ENCODE measurements at places on chromosomes 16 and 17. TPM values are rescaled to one million over a fixed set of nuclear protein-coding genes. Genes with fewer than 3 reads are reported as not detected.

Gene MSLN
- total RNA-seq = 19.4 TPM

Gene SLC35G6
- total RNA-seq = not detected

Gene NAA60
- total RNA-seq = 51.6 TPM

Gene WWP2
- total RNA-seq = 128 TPM

Gene OR2C1
- not detected for total RNA-seq

Gene PCGF2
- 62.2 TPM for total RNA-seq

Gene KRT24
- total RNA-seq = 0.31 TPM

Gene TCAP
- total RNA-seq = 1.5 TPM

Gene PRAC1
- total RNA-seq = not detected

Gene HSPB9
- not detected for total RNA-seq

DNA sequence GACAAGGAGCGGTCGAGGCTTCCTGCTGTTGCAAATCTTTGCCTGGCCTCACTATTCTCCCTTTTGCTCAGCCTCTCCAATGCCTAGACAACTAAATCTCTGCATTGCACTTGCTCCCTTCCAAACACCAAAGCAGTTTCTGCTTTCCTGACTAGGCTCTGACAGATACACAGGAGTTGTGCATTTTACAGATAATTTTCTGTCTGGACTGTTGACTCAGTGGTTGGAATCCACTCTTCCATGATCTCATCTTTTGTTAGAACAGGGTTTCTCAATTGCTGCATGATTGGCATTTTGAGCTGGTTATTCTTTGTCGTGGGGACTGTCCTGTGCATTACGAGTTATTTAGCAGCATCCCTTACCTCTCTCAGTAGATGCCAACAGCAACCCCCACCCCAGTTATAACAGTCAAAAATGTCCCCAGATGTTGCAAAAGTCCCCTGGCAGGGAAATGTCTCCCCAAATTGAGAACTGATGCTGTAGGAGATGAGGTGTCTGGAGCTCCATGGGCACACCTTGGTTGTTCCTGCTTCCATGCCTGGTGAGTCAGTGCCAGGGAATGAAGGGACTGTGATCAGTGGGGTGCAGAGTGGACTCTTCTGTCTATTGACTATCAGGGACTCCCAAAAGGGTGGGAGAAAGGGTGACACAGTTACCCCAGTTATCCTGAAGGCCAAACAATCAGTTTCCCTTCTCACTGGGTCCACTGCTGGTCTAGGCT, 557.4 kb upstream of the PSMD7 start:
- no peak for DNase-seq
- no peak overlapping the region for H3K27ac ChIP-seq
- H3K36me3 ChIP-seq = no peaks in the 10 kb centered on the region
- no peaks in the 10 kb centered on the region for H3K4me1 ChIP-seq
- H3K27me3 ChIP-seq = no peaks in the 10 kb centered on the region

GRCh38 chr17:65259281-65259680, 122.1 kb downstream of the RGS9 start:
- no peak overlapping the region for H3K27ac ChIP-seq
- H3K4me3 ChIP-seq = no peak overlapping the region

DNA sequence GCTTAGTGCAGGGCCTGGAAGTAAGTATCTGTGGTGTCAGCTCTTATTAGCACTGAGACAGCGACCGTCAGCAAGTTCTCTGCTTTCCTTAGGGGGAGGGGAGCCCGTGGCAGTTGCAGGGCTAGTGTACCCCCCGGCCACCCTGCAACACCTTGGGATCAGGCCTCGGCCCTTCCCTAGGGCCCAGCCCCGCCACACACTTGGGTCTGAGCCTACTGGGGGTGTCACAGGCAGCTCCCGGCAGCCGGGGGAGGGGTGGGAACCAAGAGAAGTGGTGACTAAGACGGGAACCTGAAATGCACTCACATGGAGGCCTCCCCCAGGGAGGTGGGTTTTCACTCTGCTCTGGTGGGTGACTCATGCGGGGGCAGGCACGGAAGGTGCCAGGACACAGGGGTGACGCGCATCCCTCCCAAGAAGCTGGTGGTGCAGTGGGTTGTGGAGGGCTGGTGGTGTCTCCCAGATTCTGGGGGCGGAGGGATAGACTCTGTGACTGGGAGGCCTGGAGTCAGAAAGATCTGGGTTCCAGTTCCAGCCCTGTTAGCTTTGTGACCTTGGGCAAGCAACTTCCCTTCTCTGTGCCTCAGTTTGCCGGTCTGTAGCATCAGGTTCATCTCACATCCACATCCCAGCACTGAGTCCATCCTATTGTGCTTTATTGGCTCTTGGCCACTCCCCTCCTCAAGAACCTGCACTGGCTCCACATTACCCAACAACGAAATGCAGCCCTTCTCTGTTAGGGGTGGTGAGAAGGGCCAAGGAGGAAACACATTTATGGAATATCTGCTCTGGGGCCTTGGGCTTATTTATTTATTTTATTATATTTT, 44.5 kb downstream of the LAT start:
- H3K4me1 ChIP-seq = no peaks in the 10 kb centered on the region
- H3K27me3 ChIP-seq = no peaks in the 10 kb centered on the region
- H3K36me3 ChIP-seq = no peaks in the 10 kb centered on the region
- DNase-seq = peak; percentile 54

DNA sequence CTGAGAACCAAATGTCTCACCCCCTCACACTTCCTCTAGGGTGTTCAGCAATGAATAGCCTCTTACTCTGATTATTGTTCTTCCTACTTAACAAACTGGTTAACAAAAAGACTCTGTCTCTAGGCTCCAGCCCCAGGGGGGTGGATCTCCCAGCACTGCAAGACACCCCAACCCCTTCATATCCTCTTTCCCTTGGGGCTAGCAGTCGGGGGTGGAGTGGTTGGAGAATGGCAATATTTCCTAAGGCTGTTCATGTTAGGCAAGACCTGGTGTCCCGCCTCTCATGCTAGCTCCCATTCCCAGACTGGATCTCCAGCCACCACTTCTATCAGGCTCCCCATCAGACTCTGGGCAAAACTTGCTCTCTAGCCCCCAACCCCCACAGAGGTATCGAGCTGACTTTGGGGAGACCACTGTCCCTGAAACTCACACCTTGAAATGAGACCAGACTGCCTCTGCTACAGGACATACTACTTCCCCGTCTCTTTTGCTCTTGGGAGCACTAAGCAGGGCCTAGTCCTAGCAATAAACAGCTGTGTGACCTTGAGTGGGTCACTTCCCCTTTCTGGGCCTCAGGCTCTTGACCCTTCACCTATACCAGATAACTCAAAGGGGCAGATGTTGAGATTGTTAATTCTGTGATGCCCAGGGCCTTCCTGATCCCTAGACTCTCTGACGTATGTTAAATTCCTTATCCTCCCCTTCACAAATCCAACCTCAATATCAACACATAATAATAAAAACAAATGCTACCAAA, 2.4 kb downstream of the SLC25A35 start:
- H3K4me1 ChIP-seq = peaks cover 10% of the 10 kb centered on the region
- H3K36me3 ChIP-seq = no peaks in the 10 kb centered on the region
- H3K27ac ChIP-seq = no peak overlapping the region

- DNase-seq = no peak
- H3K36me3 ChIP-seq = no peaks in the 10 kb centered on the region
- peaks cover 10% of the 10 kb centered on the region for H3K4me1 ChIP-seq
- H3K4me3 ChIP-seq = no peak overlapping the region
- no peaks in the 10 kb centered on the region for H3K27me3 ChIP-seq
- H3K27ac ChIP-seq = no peak overlapping the region
Measured at GRCh38 chr17:61202564-61202963, 197.1 kb upstream of the TBX2 start.

DNA sequence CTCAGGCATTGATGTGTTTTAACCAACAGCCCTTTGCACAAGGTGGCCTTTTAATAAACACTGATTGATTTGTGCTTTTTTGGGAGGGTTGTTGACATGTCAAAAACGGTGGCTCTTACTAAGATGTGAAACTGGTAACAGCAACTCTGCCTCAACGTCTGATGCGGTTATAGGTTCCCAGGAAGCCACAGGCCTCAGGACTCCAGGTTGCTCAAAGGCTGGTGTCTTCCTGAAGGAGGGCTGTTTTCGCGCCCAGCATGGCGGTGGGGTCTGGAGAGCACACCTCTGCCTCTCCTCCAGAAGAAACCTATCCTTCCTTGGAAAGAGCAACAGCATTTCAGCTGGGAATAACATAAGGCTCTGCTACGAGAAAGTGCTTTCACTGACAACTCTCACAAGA, 187.5 kb downstream of the IRF8 start:
- DNase-seq = no peak
- H3K27me3 ChIP-seq = no peaks in the 10 kb centered on the region
- no peak overlapping the region for H3K27ac ChIP-seq
- H3K4me1 ChIP-seq = no peaks in the 10 kb centered on the region

GRCh38 chr17:48502901-48503300, 27.9 kb downstream of the HOXB1 start:
- H3K4me3 ChIP-seq = no peak overlapping the region
- no peak for DNase-seq
- no peaks in the 10 kb centered on the region for H3K27me3 ChIP-seq
- H3K27ac ChIP-seq = no peak overlapping the region
- no peaks in the 10 kb centered on the region for H3K36me3 ChIP-seq

- H3K27ac ChIP-seq = no peak overlapping the region
- no peaks in the 10 kb centered on the region for H3K4me1 ChIP-seq
- no peaks in the 10 kb centered on the region for H3K27me3 ChIP-seq
- no peak for DNase-seq
- no peaks in the 10 kb centered on the region for H3K36me3 ChIP-seq
- no peak overlapping the region for H3K4me3 ChIP-seq
Measured at GRCh38 chr16:57360321-57360935, 1.8 kb downstream of the CCL22 start.

GRCh38 chr17:34166352-34166751, 88.7 kb upstream of the CCL2 start:
- H3K27me3 ChIP-seq = no peaks in the 10 kb centered on the region
- no peaks in the 10 kb centered on the region for H3K36me3 ChIP-seq
- no peaks in the 10 kb centered on the region for H3K4me1 ChIP-seq
- H3K4me3 ChIP-seq = no peak overlapping the region
- H3K27ac ChIP-seq = no peak overlapping the region
- no peak for DNase-seq

GRCh38 chr17:37485938-37486570, 3.6 kb upstream of the DUSP14 start:
- no peak overlapping the region for H3K4me3 ChIP-seq
- no peaks in the 10 kb centered on the region for H3K36me3 ChIP-seq
- no peaks in the 10 kb centered on the region for H3K27me3 ChIP-seq
- peaks cover 6% of the 10 kb centered on the region for H3K4me1 ChIP-seq

DNA sequence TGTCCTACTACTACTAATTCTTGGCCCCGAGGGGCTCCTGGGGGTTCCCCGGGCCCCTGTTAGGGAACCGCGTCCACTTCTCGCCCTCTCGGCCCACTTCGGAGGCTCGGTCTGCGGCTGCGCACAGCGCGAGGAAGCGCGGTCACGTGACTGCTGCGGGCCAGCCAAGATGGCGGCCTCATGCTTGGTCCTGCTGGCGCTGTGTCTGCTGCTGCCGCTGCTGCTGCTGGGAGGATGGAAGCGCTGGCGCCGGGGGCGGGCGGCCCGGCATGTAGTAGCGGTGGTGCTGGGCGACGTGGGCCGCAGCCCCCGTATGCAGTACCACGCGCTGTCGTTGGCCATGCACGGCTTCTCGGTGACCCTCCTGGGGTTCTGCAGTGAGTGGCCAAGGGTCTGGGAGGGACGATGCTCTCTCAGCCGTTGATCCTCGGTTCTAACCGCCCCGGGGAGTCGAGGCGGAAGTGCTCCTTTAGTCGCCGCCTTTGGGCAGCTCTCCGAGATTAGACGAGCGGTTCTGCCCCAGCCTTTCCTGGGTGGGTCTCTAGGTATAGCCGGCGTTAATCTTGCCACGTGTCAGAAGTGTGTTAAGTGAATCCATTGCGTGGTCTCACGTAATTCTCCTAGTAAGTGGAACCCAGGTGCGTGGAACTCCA, at the start of gene ALG1:
TSS of gene ALG1 (plus strand) at position 163 of the 653 bp plus-strand sequence. CDS start at position 170, 7 bp downstream.
- peak within 1 kb of the TSS; percentile 62 for H3K27ac ChIP-seq
- peak; percentile 95 for DNase-seq
- H3K4me3 ChIP-seq = peak within 1 kb of the TSS; percentile 82
- H3K36me3 ChIP-seq = peaks cover 15% of the 10 kb centered on the region
- no peaks in the 10 kb centered on the region for H3K4me1 ChIP-seq
- H3K27me3 ChIP-seq = no peaks in the 10 kb centered on the region

DNA sequence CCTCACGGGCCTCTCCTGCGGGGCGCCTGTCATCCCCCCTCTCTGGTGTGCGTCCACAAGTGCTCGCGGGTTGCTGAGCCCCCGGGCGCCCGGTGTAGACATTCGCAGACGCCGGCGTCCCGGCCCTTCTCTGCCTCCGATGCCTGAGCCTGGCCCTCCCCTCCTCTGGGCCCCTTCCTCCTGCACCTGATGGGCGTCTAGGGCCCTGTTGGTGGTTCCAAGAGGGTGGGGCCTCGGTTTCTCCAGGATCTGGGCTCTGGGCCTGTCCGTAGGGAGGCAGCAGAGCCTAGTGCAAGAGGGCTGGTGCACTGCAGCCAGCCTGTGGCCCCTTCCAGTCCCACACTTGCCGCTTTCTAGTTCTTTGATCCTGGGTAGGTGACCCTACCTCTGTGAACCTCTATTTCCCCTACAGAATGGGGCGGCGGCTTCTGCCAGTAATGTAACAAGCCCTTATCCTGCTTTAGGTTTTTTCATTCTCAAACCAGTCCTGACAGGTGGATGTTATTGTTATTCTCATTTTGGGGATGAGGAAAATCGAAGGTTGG, 623 bp downstream of the E4F1 start:
- peaks cover 5% of the 10 kb centered on the region for H3K36me3 ChIP-seq
- H3K4me1 ChIP-seq = no peaks in the 10 kb centered on the region
- H3K4me3 ChIP-seq = peak overlapping the region; percentile 70
- no peaks in the 10 kb centered on the region for H3K27me3 ChIP-seq
- DNase-seq = peak; percentile 46
- H3K27ac ChIP-seq = peak overlapping the region; percentile 69

GRCh38 chr16:86671486-86672178, 93.3 kb downstream of the FOXL1 start:
- no peaks in the 10 kb centered on the region for H3K27me3 ChIP-seq
- H3K4me3 ChIP-seq = no peak overlapping the region
- peak; percentile 78 for DNase-seq
- no peaks in the 10 kb centered on the region for H3K36me3 ChIP-seq

- H3K4me1 ChIP-seq = peaks cover 10% of the 10 kb centered on the region
- DNase-seq = no peak
- no peaks in the 10 kb centered on the region for H3K36me3 ChIP-seq
- H3K27me3 ChIP-seq = no peaks in the 10 kb centered on the region
Measured at GRCh38 chr17:2511138-2511461, 588 bp downstream of the METTL16 start.
